ENCODE measurements at places on chromosomes 13 and 19.

GRCh38 chr19:7318176-7318575 lies 24.0 kb upstream of the INSR start:
- ATAC-seq, result no peak

DNA sequence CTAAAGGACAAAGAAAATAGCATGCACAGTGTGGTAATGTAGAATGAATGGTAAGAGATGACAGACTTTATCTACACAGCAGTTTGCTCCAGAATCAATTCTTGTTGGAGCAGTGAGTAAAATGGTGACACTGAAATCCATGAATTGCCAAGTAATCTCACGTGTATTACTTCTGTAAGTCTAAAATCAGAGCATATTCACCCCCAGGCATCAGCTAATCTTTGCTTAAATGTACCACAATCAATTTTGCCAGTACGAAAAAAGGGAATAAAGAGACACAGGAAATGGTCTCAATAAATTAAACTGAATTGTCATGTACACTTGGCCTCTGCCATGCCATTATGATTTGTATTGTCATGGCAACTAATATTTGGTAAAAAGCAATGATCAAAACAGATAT lies 294.2 kb downstream of the PCDH17 start:
- ATAC-seq, result no peak

DNA sequence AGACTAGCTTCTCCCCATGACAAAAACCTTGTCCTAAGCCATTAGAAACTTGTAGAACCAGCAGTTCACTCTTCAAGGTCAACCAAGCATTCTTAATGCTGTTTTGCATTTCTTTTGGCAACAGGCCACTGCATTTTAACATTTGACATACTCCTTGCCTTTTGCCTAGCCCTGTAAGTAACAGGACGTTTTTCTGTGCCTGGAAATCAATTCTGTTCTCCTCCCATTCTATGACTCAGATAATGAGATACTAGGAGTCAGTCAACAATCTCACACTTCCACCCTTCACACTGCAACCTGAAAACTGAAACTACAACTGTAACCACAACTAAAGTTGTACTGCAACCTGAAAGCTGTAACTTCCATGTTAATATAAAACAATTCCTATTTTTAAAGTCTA lies 268.7 kb downstream of the MZT1 start:
- ATAC-seq, result no peak

DNA sequence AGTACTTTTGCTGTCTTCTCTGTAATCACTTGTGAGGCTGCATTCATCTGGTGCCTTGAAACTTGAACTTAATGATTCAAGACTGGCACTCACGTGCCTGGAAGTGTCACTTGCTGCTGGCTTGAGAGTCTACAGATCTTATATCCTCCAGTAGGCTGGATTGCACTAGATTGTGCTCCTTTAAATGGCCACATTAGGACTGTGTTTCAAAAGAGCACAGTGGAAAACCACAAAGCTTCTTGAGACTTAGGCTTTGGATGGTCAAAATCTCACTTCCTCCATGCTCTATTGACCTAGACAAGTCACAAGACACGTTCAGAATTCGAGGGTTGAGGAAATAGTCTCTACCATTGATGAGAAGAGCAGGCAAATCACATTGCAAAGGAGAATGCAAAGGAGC lies 1278.8 kb upstream of the MIR17HG start:
- no peak for ATAC-seq

DNA sequence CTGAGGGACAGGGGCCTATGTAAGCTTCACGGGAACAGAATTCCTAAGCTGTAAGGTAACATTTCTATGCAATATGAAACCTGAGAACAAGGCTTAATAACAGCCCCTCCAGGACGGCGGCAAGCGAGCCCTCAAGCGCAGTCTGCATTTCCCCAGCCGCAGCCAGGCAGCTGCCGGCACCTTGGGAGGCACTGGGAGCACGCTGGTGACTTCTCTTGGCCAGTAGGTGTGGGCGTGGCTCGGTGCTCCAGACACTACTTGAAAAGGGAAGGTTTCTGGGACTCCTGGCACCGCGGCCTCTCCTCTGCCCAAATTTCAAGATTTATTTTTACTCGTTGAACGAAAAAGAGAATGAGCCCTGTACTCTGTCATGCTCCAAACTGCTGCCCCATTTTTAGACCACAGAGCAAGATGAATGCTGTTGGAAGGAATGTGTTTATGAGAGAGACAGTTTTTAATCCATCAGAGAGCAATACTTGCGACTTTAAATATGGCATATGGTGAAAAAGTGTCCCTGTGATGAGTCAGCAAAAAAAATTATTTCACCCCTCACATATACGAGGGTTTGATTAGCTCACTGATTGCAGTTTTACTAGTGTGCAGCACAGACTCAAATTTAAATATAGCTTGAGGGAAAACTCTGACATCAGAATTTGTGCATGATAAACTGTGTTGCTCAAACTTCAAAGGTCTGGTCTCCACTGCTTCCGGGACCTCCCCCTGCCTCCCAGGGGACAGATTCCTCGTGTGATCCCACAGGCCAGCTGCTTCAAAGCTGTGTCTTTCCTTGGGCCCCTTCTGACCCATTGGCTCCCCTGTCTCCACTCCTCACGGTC lies 81.2 kb downstream of the COL4A2 start:
- peak; percentile 96 for ATAC-seq

DNA sequence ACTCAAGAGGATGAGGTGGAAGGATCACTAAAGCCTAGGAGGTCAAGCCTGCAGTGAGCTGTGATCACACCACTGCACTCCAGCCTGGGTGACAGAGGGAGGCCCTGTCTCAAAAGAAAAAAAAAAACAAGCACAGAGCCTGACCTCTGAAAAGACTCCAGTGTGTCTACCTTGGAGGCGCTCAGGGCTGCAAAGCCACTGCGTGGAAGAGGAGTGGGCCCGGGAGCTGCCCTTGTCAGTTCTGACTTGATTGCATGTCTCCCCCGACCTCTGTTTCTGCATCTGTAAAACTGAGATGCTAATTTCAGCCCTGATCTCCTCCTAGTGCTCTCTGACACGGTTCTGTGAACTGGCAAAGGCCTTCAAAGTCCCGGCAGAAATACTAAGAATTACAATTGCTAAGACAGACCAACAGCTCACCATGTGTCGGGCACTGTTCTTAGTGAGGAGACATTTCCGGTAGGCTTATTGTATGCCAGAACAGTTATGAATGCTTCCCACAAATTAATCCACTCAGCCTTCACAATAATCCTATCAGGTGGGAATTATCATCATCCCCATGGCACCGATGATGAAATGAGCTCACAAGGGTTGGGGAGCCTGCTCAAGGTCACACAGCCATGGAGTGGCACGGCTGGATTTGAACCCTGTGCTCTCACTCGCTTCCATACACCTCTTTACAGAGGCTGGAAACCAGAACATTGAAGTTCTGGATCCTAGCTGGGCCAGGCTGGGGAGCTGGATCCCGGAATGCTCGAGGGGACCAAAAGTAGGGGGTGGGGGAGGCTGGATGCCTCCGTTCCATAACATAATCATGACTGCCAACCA lies 3.5 kb downstream of the AKT2 start:
- no peak for ATAC-seq

- ATAC-seq, result no peak
Observed at GRCh38 chr19:1068009-1069001, 1.3 kb downstream of the ARHGAP45 start.

DNA sequence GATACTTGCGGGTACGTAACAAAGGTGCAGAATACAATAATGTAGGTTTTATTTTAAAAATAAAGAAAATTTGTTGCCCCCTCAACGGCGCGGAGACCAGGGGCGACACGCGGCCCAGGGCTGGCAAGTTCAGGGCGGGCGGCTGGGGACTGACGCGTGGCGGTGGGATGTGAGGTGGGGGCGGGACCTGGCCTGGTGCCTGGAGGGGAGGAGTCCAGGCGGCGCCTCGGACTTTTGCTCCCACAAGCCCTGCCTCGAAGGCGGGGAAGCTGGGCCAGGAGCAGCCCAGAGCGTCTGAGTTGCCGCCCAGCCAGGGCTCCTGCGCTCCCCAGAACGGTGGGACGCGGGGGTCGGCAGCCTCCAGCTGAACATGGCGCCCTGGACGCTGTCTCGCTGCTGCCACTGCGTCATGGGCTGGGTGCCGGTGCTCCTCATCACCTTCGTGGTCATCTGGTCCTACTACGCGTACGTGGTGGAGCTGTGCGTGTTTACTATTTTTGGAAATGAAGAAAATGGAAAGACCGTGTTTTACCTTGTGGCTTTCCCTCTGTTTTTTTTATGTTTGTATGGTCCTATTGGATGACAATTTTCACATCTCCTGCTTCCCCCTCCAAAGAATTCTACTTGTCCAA lies 1122.8 kb upstream of the ATXN8OS start:
- no peak for ATAC-seq

- ATAC-seq, result no peak
Observed at GRCh38 chr13:29993716-29994488, 143.5 kb upstream of the UBL3 start.

DNA sequence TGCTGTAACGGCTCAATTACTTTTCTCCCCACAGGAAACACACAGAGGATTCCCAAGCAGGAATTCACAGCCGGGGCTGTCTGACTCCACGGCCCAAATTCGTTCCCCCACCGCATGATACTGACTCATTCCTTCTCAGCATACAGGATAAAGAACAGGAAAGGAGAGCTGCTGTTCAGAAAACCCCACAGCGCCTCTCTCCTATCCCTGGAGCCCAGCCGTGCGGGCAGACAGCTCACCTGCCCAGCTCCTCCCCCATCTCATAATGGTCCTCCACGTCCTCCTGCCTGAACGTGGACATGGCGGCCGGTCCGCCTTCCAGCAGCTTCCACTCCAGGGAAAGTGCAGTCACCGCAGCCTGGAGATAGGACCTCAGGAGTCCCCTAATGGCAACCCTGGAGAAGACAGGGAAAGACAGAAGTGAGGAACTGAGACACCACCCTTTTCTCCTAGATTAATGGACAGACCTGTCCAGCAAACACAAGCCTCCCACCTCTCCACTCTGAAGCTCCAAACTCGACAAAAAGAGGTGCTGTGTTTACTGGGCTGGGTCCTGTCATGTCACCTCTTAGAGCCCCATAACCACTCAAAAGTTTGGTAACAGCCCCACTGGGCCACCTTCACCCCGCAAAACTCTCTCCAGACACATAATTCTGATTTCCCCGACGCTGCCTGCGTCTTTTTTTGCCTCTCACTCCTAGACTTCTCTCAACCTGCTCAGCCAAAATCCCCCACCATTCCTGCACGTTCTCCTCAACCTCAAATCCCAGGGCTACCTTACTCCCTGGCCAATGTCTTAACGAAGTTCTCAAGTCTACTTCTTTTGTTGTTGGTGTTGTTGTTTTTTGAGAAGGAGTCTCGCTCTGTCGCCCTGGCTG lies 1.2 kb downstream of the DAPK3 start:
- ATAC-seq, result peak; percentile 15

DNA sequence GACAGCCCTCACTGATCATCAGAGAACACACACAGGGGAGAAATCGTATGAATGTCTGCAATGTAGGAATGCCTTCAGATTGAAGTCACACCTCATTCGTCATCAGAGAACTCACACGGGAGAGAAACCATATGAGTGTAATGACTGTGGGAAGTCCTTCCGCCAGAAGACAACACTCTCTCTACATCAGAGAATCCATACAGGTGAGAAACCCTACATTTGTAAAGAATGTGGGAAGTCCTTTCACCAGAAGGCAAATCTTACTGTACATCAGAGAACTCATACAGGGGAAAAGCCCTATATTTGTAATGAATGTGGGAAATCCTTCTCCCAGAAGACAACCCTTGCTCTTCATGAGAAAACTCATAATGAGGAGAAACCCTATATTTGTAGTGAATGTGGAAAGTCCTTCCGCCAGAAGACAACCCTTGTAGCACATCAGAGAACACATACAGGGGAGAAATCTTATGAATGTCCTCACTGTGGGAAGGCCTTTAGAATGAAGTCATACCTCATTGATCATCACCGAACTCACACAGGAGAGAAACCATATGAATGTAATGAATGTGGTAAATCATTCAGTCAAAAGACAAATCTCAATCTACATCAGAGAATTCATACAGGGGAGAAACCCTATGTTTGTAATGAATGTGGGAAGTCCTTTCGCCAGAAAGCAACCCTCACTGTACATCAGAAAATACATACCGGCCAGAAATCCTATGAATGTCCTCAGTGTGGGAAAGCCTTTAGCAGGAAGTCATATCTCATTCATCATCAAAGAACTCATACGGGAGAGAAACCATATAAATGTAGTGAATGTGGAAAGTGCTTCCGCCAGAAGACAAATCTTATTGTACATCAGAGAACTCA lies 32.5 kb downstream of the ZNF567 start:
- ATAC-seq, result no peak

DNA sequence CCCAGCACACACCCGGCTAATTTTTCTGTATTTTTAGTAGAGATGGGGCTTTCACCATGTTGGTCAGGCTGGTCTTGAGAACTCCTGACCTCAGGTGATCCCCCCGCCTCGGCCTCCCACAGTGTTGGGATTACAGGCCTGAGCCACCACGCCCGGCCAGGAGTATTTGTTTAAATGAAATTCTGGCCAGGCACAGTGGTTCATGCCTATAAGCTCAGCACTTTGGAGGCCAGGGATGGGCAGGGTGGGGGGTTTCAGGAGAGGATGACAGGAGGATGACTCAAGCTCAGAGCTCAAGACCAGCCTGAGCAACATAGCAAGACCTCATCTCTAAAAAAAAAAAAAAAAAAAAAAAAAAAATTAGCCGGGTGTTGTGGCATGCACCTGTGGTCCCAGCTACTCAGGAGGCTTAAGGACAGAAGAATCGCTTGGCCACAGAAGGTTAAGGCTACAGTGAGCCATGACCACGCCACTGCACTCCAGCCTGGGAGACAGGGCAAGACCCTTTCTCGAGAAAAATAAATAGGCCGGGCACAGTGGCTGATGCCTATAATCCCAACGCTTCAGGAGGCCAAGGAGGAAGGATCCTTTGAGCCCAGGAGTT lies 8.2 kb upstream of the DHDH start:
- peak; percentile 76 for ATAC-seq

- no peak for ATAC-seq
Observed at GRCh38 chr19:29789007-29789406, 22.8 kb upstream of the CCNE1 start.

GRCh38 chr13:30128095-30128494 lies 179.3 kb downstream of the KATNAL1 start:
- no peak for ATAC-seq
